ENCODE measurements at places on chromosomes 16 and 17. TPM values are rescaled to one million over a fixed set of nuclear protein-coding genes. Genes with fewer than 3 reads are reported as not detected.

GRCh38 chr16:8512941-8513624 is 77.2 kb downstream of the TMEM114 start:
- no peak for DNase-seq

DNA sequence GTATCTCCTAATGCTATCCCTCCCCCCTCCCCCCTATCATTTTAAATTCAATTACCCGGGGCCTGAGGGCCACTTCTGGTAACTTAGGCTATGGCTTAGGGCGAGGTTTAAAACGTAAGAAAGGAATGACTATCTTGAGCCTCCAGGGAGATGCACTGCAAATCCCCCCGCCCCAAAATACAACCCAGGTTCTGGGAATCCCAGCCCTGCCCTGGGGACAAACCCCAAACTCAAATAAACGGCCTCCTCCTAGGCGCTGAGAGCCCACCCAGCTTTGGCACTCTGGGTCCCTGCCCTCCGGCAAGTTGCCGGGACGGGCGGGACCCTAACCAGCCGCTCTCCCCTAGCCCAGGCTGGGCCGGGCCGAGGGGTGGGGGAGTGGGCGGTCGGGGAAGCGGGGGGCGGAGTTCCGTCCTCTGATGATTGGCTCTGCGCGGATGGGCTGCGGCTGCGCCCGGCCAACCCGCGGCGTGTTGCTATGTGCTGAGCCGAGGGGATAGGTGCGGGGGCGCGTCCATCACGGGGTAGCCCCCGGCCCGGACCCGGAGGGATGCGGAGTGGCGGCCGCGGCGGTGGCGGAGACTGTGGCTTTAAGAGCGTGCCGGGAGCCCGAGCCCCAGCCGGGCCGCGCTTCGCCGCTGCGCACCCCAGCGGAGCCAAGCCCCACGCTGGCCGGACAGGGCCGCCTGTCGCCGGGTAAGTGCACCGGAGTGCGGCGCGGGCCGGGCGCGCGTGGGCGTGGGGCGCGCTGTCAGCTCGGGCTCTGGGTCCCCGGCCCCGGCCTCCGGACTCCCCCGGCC is at the start of gene YPEL2:
TSS of gene YPEL2 (plus strand) at position 527 of the 800 bp plus-strand sequence. CDS start 21,755 bp downstream, outside the sequence.
- DNase-seq: peak; percentile 99

GRCh38 chr16:65828296-65828695 is 538.2 kb upstream of the CDH5 start:
- no peak for DNase-seq

- no peak for DNase-seq
Observed at GRCh38 chr16:72410492-72410891, 238.5 kb upstream of the PMFBP1 start.

DNA sequence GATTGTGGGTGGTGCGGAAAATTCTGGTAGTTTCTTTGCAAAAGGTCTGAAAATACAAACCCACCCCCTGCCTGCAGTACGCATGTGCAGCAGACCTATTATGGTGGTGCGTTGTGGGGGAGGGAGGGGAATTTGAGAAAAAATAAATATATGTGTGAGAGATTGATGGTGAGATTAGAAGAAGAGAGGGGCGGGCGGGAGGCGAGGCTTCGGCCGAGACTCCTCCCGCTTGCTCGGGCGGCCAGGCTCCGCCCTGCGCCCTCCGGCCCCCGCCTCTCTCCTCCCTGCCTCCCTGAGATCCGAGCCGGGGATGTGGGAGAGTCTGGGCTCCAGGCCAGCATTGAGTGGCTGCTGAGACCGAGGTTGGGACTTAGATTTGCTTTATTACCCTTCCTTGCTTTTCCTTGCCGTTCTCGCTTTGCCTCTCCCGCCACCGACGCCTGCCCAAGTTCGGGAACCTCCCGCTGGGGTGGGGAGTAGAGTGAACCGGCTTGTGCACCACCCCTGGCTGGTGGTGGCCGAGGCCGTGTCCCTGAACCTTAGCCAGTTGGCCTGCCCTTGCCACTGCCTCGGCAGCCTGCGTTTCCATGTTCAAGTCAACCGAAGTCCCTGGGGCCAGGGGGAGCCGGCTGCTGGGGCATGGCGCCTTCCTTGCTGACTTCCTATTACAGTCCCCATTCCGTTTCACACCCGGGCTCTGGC is 956 bp upstream of the CHD3 start:
- peak; percentile 96 for DNase-seq

- peak; percentile 40 for DNase-seq
Observed at GRCh38 chr17:7138800-7139381, 24.3 kb upstream of the ASGR2 start.

DNA sequence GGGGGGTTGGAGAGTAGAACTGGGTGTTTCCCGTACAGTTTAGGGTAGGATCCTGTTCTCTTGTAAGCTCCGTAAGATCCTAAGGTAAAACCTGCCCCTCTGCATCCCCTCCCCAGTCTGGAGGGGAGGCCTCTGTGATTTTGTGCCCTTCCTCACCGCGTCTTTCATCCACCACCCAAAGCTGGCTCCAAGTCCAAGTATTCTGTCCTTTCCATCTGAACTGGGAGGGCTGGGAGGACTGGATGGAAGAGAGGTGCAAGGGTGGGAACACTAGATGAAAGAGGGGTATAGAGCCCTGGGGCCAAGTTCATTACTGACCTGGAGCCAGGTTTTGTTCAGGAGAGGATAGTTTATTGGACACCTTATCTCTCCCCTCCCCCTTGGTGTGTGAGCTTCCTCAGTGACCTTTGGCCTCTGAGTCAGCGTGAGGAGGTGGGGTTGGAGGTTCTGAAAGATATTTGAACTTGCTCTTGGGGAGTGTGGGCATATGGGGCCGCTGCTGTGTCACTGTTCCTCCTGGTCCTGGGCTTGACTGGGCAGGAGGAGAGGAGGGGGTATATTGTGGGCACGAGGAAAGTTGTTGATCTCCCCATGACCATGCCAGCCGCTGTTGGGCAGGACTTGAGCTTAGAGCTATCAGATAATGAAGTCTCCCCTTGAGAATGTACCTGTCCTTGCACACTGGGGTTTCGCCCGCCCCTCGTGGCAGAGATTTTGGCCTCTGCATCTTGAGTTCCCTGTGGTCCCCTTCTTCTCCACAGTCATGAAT is 1.6 kb downstream of the LASP1 start:
- peak; percentile 93 for DNase-seq

DNA sequence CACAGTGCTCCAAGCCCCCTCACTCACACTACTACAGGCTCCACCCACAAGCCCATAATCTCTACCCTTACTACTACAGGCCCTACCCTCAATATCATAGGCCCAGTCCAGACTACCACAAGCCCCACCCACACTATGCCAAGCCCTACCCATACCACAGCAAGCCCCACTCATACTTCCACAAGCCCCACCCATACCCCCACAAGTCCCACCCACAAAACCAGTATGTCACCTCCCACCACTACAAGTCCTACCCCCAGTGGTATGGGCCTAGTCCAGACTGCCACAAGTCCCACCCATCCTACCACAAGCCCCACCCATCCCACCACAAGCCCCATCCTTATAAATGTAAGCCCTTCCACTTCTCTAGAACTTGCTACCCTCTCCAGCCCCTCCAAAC is 13.8 kb downstream of the RIPOR1 start:
- no peak for DNase-seq

- no peak for DNase-seq
Observed at GRCh38 chr17:79242873-79243602, 168.4 kb downstream of the ENGASE start.

- no peak for DNase-seq
Observed at GRCh38 chr17:42548993-42549755, 3.5 kb upstream of the HSD17B1 start.

- no peak for DNase-seq
Observed at GRCh38 chr16:50099957-50100648, 34.3 kb downstream of the HEATR3 start.

GRCh38 chr16:80717611-80718010 is 86.8 kb downstream of the CDYL2 start:
- DNase-seq: no peak

GRCh38 chr17:73684183-73684582 is 39.9 kb upstream of the SDK2 start:
- DNase-seq: no peak

GRCh38 chr16:20741554-20742285 is at the start of gene THUMPD1:
Gene THUMPD1 (minus strand): TSS chr16:20741818. CDS start chr16:20741739, 79 bp downstream.
- DNase-seq: peak; percentile 99

DNA sequence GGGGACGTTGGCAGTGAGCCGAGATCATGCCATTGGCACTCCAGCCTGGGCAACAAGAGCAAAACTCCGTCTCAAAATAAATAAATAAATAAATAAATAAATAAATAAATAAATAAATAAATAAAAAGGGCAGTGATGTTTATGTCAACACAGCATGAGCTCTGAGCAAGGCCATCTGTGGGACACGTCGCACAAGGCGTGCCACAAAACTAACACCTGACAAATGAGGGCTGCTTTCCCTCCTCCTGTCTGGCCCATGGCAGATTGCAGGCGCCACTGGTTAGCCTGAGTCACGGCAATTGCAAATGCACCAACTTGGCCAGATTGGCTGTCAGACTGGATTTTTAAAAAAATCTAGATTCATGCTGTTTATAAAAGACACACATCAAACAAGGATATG is 25.9 kb upstream of the SPNS3 start:
- no peak for DNase-seq

DNA sequence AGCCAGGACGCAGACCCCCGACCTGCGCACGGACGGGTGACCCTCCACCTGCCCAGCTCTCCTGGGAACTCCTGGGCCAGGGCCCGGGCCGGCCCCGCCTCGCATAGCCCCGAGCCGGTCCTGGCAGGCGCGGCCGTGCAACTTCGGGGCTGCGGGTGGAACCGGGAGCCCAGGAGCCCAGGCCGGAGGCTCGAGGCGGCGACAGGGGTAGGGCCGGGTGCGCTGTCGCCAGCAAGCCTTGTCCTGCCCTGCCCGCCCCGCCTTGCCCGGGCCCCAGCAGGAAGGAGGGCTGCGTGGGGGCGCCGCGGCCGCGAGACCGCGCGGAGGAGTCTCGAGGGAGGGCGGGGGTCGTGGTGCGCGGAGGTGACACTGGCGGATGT is 408 bp downstream of the LMF1 start:
- no peak for DNase-seq

GRCh38 chr17:69732272-69732918 is 317.9 kb downstream of the MAP2K6 start:
- DNase-seq: no peak

DNA sequence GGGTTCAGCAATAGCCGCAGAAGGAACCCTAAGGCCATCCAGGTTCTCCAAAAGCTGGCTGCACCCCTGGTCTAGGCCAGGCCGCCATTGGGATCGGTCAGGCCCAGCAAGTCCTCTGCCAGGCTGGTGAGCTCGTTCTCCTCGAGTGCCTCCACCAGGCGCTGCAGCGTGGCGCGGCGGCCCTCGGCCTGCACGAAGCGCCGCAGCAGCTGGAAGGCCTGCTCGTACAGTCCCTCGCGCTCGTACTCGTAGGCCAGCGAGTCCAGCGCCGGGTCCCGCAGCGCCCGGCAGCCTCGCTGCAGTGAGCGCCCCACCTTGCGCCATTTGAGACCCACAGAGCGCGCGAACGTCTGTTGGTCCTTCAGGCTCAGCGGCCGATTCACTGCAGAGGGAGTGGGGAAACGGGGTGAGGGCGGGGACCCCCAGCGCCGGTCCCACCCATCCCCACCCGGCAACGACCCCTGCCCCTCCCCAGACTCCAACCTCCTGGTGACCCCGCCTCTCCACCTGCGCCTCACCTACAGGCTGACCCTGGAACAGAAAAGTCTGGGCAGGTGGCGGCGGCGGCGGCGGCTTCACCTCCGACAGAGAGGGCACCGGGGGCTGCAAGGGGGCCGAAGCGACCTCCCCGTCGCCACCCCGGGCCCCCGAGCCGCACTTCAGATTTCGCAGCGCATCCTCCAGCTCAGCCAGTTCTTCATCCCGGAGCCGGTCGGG is 3.9 kb upstream of the B3GNT9 start:
- no peak for DNase-seq

GRCh38 chr16:5252791-5253190 is 155.2 kb upstream of the EEF2KMT start:
- DNase-seq: no peak

- no peak for DNase-seq
Observed at GRCh38 chr17:82411396-82412053, 6.6 kb upstream of the HEXD start.

GRCh38 chr17:1808644-1809043 is 21.1 kb downstream of the SMYD4 start:
- no peak for DNase-seq

GRCh38 chr16:693766-694165 is 3.6 kb upstream of the WDR24 start:
- DNase-seq: peak; percentile 76

DNA sequence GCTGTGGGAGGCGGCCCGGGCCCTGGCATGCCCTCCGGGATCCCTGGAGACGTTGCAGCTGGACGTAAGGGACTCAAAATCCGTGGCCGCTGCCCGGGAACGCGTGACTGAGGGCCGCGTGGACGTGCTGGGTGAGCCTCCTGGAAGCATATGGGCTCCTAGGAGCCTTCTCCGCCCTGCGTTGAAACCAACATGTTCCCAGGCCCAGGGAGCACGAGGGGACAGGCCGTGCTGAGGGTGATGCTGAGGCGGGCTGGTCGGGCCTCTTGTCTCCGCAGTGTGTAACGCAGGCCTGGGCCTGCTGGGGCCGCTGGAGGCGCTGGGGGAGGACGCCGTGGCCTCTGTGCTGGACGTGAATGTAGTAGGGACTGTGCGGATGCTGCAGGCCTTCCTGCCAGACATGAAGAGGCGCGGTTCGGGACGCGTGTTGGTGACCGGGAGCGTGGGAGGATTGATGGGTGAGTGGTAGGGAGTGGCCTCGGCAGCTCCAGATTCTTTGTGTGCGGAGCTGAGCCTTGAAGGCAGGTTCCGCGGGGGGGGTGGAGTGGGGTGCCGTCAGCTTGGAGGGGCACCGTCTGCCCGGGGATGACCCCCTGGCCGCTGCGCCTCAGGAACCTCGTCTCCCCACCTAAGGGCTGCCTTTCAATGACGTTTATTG is 567 bp downstream of the HSD17B1 start:
- DNase-seq: peak; percentile 86

P2RX5 gene
- not detected for total RNA-seq

SPATA32 gene
- 0.20 TPM for total RNA-seq

KRTAP1-5 gene
- not detected for total RNA-seq

ZSCAN10 gene
- 1.0 TPM for total RNA-seq

MINK1 gene
- total RNA-seq: 134 TPM

RUNDC3A gene
- 0.13 TPM for total RNA-seq

SPIRE2 gene
- 52.4 TPM for total RNA-seq

TBC1D16 gene
- 25.2 TPM for total RNA-seq

SPN gene
- total RNA-seq: 79.4 TPM

SLC16A6 gene
- total RNA-seq: 6.6 TPM

All from upper lobe of left lung (tissue), 6 donors.